ENCODE measurements at places on chromosomes 11 and 22.

DNA sequence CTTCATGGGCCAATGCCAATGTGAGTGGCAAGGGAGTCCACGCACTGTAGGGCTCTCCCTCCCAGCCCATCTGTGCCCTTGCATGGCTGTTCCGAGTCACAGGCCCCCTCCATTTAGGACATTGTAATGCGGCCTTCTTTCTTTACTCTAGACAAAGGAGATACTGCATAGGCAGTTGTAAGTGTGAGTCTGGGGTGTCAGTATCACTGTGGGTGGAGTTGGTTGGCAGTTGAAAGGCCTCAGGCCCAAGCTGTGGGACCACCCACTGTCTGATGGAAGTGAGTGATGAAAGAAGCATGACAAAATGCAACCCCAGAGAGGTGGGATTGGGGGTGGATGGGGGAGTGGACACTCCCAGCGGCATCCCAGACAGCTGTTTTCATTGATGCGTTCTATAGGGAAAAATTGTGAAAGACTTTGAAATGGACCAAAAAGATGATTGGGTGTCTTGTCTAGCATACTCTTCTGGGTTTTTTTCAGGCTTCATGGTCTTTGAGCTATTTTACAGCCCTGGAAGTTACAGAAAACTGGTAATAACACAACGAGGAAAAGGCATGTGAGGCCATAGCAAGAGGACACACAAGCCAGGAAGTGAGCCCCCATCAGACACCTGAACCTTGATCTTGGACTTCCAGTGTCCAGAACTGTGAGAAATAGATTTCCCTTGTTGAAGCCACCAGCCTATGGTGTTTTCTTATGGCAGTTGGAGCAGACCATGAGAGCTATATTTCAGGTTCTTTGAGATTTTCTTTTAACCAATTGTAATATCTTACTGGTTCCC lies 114.6 kb downstream of the NECTIN1 start:
- DNase-seq = no peak

DNA sequence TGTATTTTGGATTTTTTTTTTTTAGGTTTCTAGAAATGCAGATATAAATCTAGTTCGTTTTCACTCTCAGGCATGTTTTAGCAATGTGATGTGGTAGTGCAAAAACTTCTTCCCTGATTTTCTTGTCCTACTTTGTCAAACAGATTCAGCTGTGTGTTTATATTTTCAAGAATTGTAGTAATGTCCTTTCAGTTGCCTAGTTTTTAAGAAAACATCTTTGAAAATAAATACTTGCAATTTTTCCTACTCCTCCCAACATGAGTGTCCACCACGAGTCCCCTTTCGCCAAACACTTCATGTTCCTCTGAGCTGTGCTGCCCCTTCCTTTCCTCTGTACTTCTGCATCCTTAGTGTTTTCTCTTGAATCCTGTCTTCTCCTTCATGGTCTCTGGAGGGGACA lies 686.9 kb downstream of the NTM start:
- no peak for DNase-seq

- DNase-seq = no peak
Measured at GRCh38 chr11:44542372-44542771, 23.1 kb upstream of the CD82 start.

DNA sequence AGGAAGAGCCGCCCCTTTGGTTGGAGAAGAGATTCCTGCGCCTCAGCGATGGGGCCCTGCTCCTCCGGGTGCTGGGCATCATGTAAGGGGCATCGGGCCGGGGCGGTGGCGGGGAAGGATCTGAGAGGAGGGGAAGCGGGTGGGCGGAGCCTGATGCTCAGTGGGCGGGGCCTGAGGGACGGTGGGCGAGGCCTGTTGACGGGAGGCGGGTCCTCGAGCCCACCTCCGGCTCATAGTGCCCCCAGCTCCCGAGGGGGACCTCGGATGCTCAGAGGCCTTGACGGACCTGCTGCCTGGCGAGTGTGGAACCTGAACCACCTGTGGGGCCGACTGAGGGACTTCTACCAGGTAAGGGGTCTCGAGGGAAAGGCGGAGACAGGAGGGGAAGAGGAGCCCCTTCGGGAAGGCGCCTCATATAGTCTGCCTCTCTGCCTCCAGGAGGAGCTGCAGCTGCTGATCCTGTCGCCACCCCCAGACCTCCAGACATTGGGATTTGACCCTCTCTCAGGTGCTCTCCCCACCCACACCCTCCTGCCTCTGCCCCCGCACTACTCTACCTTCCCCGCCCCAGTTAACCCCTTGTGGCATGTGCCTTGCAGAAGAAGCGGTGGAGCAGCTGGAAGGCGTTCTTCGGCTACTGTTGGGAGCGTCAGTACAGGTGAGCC lies 799 bp downstream of the CCDC88B start:
- DNase-seq = peak; percentile 86

- DNase-seq = no peak
Measured at GRCh38 chr11:15923183-15923582, 433.2 kb downstream of the SOX6 start.

GRCh38 chr22:22770881-22771280 lies 116.7 kb upstream of the IGLL5 start:
- DNase-seq = no peak

DNA sequence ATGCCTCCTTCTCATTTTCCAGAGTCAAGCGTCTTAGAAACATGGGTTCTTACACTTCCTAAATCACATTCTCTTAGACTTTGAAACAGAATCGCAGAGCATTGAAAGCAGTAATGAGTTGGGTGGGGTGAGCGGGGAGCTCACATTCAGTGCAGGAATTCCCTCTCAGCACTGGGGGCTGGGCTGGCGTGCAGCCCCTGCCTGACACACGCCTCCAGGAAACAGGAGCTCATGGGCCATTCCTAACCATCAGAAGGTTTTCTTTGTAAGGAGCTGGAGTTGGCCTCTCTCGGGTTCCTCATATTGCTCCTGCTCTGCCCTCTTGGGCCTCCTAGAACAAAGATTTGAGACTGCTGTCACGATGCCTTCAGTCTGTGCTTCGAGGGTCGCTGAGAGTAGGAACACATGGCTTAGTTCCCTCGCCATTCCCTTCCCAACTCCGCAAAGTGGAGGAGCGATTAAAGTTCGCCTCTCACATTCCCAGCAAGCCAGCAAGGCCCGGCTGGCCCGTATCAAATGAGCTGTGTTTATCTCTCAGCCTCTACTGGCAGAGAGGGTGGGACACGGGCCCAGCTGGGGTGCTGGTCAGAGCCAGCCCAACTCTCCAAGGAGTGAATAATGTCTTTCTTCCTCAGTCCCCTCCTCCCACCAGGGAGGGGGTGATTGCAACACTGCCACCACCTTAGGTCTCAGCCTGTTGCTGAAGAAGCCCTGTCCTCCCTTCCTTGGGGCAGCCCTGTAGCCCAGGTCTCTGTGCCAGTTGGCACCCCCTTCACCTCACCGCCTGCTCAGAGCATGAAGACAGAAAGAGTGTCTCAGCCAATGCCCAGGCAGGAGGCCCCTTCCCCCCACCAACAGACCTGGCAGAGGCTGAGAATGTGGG lies 10.4 kb downstream of the CHRDL2 start:
- DNase-seq = no peak

DNA sequence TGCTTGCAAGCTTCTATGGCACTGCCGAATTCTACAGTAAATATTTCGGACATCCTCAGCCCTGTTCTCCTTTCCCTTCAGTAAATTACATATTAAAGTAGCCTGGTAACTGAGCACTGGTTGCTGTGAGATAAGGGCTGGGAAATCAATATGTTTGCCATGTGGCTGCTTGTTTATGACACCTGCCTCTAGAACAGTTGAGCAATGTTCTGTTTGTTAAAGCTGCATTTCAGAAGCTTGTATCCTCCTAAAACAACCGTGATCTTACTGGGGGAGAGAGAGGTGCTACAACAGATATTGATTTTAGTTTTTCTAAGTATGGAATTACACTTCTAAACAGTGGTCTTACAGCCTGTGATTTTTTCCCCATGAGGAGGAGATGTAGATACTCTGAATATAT lies 39.4 kb downstream of the ZBTB16 start:
- DNase-seq = no peak

DNA sequence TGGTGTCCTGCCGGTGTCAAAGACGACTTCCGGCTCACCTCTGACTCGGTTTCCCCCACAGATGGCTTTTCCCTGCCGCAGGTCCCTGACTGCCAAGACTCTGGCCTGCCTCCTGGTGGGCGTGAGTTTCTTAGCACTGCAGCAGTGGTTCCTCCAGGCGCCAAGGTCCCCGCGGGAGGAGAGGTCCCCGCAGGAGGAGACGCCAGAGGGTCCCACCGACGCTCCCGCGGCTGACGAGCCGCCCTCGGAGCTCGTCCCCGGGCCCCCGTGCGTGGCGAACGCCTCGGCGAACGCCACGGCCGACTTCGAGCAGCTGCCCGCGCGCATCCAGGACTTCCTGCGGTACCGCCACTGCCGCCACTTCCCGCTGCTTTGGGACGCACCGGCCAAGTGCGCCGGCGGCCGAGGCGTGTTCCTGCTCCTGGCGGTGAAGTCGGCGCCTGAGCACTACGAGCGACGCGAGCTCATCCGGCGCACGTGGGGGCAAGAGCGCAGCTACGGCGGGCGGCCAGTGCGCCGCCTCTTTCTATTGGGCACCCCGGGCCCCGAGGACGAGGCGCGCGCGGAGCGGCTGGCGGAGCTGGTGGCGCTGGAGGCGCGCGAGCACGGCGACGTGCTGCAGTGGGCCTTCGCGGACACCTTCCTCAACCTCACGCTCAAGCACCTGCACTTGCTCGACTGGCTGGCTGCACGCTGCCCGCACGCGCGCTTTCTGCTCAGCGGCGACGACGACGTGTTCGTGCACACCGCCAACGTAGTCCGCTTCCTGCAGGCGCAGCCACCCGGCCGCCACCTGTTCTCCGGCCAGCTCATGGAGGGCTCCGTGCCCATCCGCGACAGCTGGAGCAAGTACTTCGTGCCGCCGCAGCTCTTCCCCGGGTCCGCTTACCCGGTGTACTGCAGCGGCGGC lies 5.5 kb downstream of the B3GNT6 start:
- DNase-seq = peak; percentile 37

GRCh38 chr11:122145715-122146274 lies 29.8 kb upstream of the BLID start:
- no peak for DNase-seq

GRCh38 chr22:25697181-25697664 lies 44.8 kb upstream of the MYO18B start:
- no peak for DNase-seq

GRCh38 chr22:46754826-46755225 lies 7.6 kb upstream of the TBC1D22A start:
- DNase-seq = no peak

- DNase-seq = no peak
Measured at GRCh38 chr22:17880020-17880419, 105.8 kb upstream of the BID start.

DNA sequence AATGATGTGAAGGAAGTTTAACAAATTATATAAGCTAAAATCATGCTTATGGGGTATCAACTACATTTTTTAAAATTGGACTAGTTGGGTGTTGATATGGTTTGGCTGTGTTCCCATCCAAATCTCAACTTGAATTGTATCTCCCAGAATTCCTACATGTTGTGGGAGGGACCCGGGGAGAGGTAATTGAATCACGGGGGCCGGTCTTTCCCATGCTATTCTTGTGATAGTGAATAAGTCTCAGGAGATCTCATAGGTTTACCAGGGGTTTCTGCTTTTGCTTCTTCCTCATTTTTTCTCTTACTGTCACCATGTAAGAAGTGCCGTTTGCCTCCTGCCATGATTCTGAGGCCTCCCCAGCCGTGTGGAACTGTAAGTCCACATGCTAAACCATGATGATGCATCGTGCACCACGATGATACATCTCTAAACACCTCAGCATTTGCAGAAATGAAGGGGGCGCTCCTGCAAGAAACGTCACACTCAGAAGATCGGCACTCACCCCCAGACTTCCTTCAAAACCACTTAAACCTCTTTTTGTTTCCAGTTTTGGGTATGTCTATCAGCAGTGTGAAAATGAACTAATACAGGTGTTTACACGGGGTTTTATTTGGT lies 340.0 kb downstream of the SHANK2 start:
- DNase-seq = peak; percentile 23

DNA sequence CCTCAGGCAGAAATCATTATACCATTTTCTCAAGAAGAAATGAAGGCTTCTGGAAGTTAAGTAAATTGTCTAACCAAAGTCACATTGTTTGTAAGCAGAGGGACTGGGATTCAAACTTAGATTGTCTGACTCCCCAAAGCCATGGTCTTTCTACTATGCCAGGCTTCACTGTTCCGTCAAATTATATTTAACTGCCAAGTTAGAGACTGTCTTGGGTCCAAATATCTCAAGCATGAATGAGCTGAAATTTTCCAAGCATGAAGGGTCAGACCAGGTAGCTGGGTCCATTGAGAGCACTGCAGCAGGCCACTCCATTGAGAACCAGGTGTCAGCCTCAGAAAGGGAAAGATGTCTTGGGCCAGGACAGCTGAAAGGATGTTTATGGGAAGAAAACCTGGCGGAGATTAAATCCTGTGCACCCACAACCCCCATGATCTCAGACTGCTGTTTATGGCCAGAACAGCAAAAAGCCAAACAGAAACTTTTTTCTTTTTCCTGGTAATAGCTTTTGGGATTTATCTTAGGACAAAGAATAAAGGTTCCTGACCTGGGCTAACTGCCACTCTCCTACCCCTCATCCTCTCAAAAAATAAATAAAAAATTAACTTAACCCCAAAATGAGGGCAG lies 612.3 kb downstream of the INSC start:
- no peak for DNase-seq

- DNase-seq = no peak
Measured at GRCh38 chr22:28115426-28115825, 196.4 kb upstream of the PITPNB start.

- DNase-seq = peak; percentile 32
Measured at GRCh38 chr11:2302306-2302895, 588 bp downstream of the TSPAN32 start.

- DNase-seq = no peak
Measured at GRCh38 chr11:112817376-112817775, 143.8 kb upstream of the NCAM1 start.

DNA sequence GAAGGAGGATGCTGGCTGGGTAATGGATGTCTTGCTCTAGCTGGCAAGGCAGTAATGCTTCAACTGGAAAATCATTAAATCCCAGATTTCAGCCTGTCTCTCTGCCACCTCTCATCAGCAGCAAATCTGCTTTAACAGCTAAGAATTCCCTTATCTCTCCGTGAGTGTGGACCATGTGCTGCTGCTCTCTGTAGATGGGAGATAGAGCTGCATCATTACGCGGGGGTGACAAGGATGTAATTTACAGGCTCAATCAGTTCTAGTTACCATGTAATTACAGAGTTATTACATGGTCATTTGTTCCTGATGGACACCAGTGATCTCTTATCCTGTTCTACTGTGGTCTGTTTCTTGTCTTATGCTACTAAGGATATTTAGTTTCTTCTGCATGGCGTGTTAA lies 665.4 kb downstream of the NTM start:
- DNase-seq = no peak
